ENCODE measurements at places on chromosomes 2 and 18.

DNA sequence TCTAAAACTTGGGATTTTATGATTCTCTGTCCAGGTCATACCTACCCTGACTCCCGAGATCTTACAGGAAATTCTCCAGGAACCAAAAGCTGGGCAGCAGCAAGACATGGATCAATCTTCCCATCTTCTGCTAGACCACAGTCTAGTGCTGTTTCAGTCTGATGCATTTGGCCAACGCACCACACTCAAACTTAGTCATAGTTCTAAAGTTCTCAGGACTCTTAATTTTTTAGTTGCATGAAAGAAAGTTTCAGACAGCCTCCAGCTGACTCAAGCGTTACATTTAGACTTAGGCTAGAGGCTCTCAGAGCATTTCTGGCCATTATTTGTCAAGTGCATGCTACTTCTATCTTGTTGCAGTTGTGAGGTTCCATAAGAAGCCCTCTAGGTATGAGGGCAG, 230.1 kb upstream of the CCDC150 start:
- no peak for DNase-seq

DNA sequence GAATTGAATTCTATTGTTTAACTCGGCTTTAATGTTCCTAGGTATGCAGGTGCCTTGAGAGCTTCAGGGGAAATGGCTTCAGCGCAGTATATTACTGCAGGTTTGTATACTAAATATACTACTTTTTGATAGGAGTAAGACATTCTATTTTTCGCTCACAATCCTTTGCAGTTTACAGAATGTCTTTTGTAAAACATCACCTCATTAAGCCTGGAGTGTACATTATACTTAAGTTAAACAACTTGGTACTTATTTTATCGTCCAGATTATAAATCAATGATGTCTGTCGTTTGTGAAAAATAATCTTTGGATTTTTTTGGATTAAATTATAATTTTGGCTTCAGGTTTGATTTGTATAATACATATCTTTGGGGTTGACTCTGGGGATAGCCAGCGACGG, 34.4 kb downstream of the USP14 start:
- DNase-seq = no peak

- no peak for DNase-seq
Measured at GRCh38 chr2:208208335-208209085, 18.7 kb upstream of the C2orf80 start.

GRCh38 chr2:48413676-48414075, 116.3 kb upstream of the STON1 start:
- DNase-seq = no peak

DNA sequence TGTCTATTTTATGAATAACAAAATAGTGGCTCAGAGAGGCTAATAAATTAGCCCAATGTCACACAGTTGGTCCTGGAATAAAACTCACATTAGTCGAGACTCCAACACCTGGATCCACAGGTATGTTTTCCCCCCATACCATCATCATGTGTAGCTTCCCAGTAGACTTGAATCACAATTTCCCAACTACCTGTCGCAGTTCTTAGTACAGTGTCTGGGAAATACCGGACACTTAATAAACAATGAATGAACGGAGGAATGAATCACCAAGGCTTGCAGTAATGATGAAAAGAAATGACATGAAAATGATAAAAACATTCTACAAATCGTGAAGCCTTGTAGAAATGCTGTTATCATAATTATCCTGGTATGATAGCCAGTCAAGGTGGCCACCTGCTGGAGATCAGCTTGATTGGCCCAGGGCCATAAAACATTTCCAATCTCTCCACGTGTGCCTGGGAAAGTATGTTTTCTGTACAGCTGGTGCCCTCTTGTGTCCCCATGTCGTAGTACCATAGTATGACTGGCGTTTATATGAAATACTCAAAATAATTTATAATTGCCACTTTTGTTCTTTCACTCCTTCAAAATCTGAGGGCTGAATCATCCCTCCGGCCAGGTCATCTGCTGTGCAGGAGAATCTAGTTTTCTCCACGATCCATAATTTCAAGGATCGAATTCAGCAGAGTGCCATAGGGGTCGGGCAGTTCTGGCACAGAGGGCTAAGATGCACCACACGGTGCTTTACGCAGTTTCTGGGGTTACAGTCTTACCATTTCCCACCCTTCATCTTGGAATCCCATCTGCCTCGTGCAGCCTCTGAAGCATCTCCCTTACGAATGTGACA, 95.4 kb downstream of the LAMA1 start:
- DNase-seq = peak; percentile 87

DNA sequence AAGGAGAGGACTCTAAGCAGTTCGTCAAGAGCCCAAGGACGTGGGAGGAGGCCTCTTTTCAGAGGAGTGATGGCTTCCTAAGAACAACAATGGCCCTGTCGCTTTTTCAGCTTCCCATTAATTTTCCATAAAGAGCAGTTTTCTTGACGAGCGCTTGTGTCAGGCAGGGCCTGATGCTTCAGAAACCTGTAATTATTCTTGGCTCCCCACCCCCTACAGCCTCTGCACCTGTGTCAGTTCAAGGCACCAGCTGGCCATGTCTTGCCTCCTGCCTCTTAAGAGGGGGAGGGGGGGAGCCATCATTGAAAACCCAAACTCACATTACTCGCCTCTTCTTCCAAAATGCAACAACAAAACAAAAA, 32.3 kb downstream of the KLF7 start:
- DNase-seq = no peak

- DNase-seq = no peak
Measured at GRCh38 chr2:226308323-226308680, 491.3 kb downstream of the IRS1 start.
